HL-60 (cell line): ENCODE measurements at places on chromosomes 5 and 9.

DNA sequence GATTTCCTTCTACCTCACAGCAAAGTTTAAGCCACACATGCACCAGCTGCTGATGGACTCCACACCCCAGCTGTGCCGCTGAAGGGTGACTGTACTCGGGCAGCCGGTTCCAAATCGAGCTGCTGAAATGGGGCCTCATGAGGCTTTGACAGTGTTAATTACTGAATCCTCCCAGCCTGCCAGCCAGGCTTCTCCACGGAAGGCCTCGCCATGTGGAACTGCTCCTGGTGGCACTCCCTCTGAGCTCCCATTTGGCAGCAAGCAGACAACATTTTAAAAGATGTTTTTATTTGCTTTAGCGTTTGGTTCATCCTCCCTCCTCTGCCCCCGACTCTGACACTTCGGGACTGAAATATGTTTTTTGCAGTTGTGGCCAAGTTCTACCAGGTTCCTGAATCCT, 479.4 kb upstream of the MPDZ start:
- no peak for DNase-seq

DNA sequence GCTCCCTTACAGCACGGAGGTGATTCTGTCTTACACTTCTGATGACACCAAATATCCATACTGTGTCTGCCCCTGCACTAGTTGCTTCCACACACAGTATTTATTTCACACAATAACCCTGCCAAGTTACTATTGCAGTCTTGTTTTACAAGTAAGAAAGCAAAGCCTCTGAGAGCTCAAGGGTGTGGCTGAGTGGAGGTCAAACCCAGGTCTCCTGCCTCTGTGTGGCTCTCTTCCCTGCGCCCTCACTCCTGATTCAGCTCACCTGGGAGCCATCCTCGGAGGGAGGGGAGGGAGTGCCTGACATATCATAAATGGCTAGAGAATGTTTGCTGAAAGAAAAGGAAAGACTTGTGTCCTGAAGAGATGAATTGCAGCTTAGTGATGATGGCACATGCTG, 41.0 kb downstream of the MVB12B start:
- no peak for DNase-seq

DNA sequence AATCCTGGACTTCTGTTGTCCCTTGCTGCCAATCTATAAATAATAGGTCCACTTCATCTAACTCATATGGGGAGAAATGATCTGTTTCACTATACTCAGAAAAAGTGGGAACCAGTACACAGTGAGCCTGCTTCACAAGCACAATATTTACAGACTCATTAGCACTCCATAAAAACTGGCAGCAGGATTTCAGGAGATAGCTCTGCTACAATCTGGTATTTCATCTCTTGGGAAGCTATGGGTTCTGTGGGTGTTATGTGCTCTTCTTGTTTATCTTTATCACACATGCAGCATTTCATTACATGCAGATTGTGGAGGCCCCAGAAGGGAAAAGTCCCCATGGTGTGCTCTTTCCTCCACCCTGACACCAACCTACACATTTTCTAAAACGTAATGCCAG, 33.2 kb downstream of the UGT3A2 start:
- no peak for DNase-seq

- peak; percentile 49 for DNase-seq
Observed at GRCh38 chr5:116032094-116032517, at the start of gene ARL14EPL. ARL14EPL (plus strand) TSS chr5:116032472; CDS start chr5:116051466, 18,994 bp downstream.

DNA sequence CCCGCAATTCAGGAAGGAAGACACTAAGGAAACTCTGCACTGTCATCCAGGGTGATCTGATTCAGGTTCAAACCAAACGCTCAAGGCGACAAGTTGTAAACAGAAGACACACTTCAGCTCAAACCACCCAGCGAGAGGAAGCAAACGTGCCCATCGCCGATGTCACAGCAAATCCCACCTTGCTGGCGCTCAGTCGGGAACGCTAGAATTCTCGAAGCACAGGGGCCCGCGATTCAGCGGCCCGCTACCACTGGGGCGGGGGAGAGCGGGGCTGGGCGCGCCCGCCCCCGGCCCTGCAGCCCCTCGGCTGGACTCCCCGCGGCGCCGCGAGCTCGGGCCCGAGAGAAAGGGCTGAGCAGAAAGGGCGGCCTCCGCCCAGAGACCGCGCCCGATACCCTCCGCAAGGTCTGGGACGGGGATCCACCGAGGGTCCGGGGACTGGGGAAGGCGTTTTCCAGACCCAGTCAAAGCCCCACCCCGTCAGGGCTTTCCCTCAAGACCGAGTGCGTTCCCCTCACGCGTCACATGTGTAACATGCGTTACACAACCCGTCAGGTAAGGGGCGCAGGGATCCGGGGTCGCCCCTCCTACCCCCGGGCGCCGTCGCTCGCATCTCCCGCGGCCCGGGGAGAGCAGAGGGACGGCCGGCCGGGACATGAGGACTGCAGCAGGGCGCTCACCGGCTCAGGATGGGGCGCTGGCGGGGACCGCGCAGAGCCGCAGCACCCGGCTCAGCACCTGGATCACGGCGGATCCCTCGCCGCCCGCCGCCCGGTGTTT, 469 bp downstream of the AGTPBP1 start:
- peak; percentile 94 for DNase-seq

GRCh38 chr9:75181750-75182149, 93.4 kb downstream of the OSTF1 start:
- peak; percentile 34 for DNase-seq

DNA sequence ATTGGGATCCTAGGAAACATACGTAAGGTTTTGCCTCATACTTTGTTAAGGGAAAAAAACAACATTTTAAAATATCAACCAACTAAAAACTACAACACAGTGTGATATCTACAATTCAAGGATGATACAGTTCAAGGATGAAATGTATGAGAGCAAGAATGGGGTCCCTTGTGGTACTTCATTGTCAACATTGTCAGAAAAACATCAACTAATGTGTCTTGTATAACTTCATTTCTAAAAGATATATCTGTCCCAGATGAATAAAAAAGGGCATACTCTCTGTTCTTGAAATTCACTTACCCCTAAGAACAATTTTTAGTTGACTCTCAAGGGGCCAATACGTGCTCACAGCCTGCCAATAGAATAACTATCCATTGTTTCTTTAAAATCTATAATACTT, 1250.5 kb downstream of the PTPRD start:
- DNase-seq = no peak

GRCh38 chr9:121786998-121787422, 135.6 kb downstream of the DAB2IP start:
- no peak for DNase-seq

GRCh38 chr5:168327994-168328393, 36.5 kb downstream of the WWC1 start:
- no peak for DNase-seq

- DNase-seq = no peak
Observed at GRCh38 chr5:73376618-73377170, 71.9 kb downstream of the FOXD1 start.

- no peak for DNase-seq
Observed at GRCh38 chr5:126680191-126680817, 79.6 kb downstream of the PHAX start.

DNA sequence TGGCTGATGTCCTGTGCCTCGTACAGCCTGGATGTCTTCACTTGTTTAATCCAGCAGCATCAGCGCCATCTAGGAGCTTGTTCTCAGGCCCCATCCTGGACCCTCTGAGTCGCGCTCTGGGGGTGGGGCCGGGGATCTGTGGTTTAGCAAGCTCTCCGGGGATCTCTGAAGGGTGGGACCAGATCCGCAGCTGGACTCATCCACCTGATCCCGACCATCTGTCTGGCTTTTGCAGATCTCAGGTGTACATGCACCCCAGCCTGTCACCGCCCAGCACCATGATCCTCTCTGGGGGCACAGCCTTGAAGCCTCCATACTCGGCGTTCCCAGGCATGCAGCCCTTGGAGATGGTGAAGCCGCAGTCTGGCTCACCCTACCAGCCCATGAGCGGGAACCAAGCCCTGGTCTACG, 15.1 kb upstream of the POMT1 start:
- no peak for DNase-seq

GRCh38 chr5:82058710-82059109, 86.9 kb downstream of the ATG10 start:
- no peak for DNase-seq

DNA sequence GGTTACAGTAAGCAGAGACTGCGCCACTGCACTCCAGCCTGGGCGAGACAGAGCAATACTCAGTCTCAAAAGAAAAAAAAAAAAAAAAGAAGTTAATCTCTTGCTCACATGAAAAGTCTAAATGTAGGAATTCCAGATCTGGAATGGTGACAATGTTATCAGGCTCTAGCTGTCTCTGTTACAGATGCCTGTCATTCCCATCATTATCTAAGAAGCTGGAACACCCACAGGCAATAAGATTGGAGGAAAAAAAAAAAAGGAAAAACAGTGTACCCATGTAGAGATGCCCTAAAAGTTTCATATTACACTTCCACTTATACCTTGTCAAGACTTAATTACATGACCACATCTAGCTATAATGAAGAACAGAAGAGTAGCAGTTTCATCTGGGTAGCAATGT, 38.2 kb downstream of the PTBP3 start:
- DNase-seq = no peak

GRCh38 chr5:77449981-77450380, 42.1 kb downstream of the WDR41 start:
- DNase-seq = no peak

DNA sequence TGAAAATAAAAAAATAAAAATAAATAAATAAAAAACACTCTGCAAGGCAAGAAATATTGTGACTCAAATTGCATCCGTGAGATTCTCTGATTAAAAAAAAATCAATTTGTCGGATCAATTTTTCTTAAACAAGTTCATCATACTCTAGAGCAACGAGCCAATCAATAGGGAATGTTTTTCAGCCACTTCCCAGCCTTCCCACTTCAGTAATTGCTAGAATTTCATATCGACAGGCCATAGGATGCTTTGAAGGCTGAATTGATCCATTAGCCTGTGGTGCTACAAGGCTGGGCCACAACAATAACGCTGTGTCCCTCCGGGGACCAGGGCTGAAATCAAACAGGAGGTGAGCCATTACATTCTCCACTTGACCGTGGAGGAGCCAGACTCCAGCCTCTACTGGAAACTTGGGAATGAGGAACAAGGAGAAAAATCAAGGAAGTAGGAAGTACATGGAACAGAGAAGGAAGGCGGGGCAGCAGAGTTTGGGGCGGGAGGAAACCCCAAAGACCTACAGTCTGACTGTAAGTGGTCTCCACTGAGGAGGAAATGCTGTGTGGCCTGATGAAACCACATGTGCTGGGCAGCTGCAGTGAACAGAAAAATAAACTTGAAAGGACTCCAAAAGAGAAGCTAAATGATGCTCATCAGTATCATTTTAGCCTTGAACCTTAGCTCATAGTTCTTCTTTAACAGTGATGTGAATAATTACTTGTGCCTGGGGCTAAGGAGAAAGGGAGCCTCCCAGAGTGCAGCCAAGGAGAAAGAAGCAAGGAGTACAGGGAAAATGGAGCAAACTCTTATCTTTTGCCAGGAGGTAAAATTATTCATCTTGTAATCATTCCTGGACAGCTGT, 308.6 kb downstream of the TLE1 start:
- no peak for DNase-seq

- DNase-seq = no peak
Observed at GRCh38 chr5:87139795-87140194, 127.9 kb upstream of the RASA1 start.

GRCh38 chr9:35116539-35116897, 856 bp upstream of the ATOSB start:
- no peak for DNase-seq

DNA sequence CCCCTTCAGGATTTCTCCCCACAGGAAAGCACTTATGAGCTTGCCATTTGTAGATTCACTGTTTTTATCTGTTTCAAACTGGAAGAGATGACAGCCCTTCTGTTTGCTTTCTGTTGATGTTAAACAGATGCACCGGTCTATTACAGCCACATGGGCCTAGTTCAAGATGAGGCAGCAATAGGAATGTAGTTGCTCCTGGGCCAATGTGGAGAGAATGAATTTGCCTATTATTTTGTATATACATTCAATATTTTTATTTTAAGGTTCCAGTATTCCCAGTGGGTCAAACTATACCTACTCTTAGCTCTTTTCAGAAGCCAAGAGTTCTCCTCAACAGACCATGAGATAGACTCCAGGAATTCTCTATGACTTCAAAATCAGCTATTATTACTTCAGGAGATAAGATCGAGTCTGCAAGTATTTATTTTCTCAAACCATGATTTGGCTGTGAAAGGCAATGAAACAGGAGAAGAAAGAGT, 461.6 kb downstream of the RASEF start:
- no peak for DNase-seq

- DNase-seq = peak; percentile 1
Observed at GRCh38 chr5:107469485-107470294, 201.0 kb downstream of the EFNA5 start.

- no peak for DNase-seq
Observed at GRCh38 chr5:18802336-18802735, 1168.1 kb downstream of the TAF11L14 start.

DNA sequence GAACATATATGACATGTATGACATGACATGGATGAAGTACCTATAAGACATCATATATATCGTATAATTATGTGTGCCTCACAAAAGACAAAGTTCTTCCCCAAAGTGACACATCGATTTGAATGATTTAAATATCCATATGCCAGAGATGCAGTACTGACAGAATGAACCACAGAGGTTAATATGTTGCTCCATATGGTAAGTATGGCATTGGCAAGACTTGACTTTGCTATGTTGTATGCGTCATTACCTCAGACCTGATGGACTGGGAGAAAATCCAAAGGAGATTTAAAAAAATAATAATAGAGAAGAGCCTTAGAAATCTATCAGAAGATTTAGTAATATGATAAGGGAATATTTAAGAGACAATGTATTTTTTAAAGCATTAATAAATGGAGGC, 263.2 kb downstream of the PJA2 start:
- DNase-seq = no peak
